ENCODE measurements at places on chromosomes 6 and 20.
A peak's percentile ranks its signal among the peaks of the same experiment; 100 is the strongest.

- DNase-seq: no peak
These were observed 40.0 kb upstream of the MRPS18A start for GRCh38 chr6:43727634-43728033.

GRCh38 chr6:149089510-149089909 lies 228.0 kb upstream of the TAB2 start:
- no peak for DNase-seq

GRCh38 chr20:13638162-13638495 lies 603 bp downstream of the TASP1 start:
- DNase-seq: no peak

DNA sequence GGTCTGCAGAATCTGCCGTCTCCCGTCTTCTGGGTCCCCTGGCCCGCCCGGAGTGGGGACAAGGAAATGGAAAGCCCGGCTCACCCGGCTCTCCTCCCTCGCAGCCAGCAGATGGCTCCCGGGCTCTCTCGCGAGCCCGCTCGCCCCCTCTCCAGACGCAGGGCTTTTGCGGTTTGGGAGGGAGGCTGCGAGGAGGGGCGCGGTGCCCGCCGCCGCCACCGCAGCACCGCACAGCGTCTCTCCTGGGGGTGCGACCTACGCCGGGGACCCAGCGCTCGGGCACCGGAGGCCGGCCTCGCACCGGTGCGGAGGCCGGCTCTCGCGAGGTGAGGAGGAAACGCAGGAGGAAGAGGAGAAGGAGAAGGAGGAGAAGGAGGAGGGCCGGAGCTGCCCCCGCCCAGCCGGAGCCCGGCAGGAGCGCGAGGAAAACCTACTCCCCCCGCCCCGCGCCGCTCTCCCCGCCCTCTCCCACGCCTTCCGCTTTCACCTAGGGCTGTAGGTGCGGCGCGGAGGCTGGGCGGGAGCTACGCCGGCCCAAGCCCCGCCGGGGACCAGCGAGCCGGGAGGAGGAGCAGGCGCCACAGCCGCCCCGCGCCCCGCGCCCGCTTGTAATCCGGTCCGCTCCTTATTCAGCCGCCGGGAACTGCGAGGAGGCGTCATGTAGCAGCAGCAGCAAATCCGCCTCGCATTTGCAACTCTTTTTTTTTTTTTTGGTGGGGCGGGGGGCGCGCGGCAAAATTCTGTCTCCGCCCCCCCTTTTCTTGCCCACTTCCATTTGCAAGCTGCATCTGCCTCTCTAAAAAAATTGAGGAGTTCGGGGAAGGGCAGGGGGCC lies at the start of gene CARMIL1:
Gene CARMIL1 (plus strand): TSS at position 461 of the 834 bp plus-strand sequence. CDS start 422 bp downstream, outside the sequence.
- peak; percentile 87 for DNase-seq

- DNase-seq: no peak
These were observed 352.7 kb downstream of the SMOC2 start for GRCh38 chr6:168793649-168794048.

DNA sequence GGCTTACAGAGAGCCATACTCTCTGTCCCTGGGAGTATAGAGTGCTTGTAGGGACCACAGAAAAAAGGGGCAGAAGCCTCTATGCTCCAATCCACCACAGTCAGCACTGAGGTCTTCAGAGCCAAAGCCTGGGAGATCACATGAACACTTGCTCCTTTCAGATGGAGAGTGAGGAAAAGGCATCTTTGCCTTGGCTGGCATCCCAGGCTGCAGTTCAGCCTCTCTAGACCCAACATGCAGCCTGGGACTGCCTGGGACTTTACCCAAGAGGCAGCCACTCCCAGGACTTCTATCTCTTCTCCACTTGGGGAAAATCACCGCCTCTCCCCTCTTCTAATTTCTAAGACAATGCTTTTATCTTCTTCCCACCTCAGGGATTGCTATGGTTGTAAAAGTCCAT lies 46.5 kb upstream of the MYLIP start:
- DNase-seq: no peak

DNA sequence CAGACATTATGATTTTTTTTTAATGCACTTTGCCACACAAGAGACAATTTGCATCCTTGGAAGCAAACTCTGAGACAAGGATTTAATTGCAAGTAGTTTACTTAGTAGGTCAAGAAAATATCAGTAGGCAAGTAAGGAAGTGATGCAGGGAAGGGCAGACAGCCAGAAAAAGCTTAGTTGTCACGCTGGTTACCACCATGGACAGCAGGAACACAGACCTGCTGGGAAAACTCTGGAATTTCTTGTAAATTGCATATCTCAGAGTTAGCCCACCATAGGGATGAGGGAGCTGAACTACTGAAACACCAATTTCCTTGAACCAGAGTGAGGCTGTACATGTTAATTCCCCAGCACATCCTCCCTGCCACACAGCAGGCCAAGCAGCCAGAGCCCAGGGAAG lies 92.7 kb downstream of the L3MBTL3 start:
- DNase-seq: no peak

GRCh38 chr20:36591854-36592641 lies 13.5 kb upstream of the RAB5IF start:
- no peak for DNase-seq

GRCh38 chr6:118029967-118030366 lies 122.9 kb downstream of the SLC35F1 start:
- no peak for DNase-seq

DNA sequence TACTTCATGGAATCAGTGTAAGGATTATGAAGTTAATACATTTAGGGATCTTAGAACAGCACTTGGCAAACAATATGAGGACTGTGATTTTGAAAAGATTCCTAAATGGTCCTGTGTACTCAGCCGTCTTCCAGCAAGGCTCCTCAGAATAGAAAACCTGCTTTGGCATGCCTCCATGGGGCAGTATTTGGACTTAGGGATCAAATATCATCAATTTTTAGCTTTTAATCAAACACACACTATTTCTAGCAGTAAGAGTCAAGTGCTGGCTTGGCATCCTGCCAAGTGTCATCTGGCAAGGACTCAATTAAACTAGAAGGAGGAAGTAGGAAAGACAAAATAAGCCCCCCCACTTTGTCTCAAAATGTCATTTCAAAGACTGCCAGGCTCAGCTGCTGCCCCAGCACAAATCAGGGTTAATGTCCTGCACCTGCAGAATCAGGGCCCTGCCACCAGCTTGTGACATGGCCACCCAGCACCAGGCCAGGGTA lies 40.8 kb downstream of the IYD start:
- DNase-seq: no peak

- DNase-seq: no peak
These were observed 95.7 kb upstream of the JARID2 start for GRCh38 chr6:15150207-15150606.

Data from NCI-H1930 (cell line).